NCI-H226 (cell line): ENCODE measurements at places on chromosomes 4 and X.

DNA sequence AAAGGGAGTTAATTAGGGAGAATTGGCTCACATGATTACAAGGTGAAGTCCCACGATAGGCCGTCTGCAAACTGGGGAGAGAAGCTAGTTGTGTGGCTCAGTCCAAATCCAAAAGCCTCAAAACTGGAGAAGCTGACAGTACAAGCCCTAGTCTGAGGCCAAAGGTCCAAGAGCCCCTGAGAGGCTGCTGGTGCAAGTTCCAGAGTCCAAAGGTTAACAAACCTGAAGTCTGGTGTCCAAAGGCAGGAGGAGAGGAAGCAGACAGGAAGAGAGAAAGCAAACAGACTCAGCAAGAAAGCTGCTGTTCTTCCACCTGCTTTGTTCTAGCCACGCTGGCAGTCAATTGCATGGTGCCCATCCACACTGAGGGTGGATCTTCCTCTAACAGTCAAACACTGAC, 29.0 kb upstream of the SPACA5B start:
- no peak for DNase-seq

- DNase-seq: no peak
Observed at GRCh38 chr4:185881430-185881829, 69.4 kb upstream of the SORBS2 start.

GRCh38 chr4:186887291-186887700, 163.6 kb upstream of the FAT1 start:
- DNase-seq: no peak

- no peak for DNase-seq
Observed at GRCh38 chr4:99722725-99723124, 65.1 kb upstream of the C4orf54 start.

GRCh38 chrX:16444353-16444752, 205.6 kb upstream of the S100G start:
- DNase-seq: no peak

DNA sequence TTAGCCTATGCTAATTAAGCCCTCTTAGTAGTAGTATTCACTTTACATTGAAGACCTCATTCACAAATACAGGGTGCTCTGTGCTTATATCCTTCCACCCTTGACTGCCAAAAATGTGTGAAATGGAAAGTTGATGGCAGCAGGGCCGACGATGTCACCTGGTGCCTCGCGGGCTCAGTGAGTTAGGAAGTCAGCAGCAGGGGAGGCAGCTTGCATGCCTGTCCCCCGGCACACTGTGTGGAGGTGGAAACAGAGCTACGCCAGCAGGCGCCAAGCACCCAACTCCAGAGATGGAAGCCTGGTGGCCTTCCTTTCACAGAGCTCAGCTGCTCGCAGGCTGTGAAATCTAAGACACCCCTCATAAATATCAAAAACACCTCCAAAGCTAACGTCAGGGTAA, 8.4 kb downstream of the MSL3 start:
- no peak for DNase-seq
